Stimulated activated CD4-positive, alpha-beta T cell treated with anti-CD3 and anti-CD28 coated beads, Interleukin-1b, Interleukin-23, amount 100 ng/mL, for 1 hour (primary cell): ENCODE measurements at places on chromosomes 7 and 10.

GRCh38 chr7:111388912-111389311 is 173.4 kb downstream of the IMMP2L start:
- no peak for DNase-seq

- DNase-seq, result peak; percentile 45
Measured at GRCh38 chr10:100998991-100999741, 442 bp upstream of the LZTS2 start.

DNA sequence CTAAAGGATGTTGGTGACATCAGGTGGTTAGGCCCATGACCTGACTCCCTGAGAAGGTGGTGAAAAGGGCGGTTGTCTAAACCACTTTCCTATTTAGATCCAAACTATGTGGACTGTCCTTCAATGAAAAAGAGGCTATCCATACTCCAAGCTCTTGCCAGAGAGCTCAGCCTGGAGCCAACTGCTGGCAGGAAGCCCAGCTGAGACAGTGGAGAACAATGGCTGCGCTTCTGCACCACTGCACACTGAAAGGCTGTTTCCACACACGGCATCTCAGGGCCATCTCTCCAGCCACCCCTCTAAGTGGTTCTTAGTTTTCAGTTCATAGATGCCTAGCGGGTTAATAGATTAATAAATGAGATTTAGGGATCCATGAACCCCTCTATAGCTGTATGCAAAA is 488.8 kb upstream of the ZMIZ1 start:
- no peak for DNase-seq

DNA sequence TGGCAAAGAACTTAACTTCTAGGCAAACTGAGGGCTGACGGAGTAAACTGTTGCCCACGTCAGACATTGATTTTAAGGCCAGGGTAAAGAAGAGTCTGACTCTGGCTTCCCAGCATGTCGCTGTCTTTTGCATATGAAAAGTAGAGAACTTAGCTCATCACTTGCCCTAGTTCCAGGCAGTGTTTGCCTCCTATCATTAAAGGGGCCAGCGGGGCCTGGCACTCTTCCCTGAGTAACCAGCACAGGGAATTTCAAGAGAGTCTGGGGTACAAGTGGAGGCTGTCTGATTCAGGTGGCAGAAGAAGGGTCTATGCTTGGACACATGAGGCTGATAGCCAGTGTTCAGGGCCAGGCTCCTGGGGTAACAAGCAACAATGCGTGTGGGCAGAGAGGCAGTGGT is 4.8 kb downstream of the DENND2A start:
- DNase-seq, result no peak

DNA sequence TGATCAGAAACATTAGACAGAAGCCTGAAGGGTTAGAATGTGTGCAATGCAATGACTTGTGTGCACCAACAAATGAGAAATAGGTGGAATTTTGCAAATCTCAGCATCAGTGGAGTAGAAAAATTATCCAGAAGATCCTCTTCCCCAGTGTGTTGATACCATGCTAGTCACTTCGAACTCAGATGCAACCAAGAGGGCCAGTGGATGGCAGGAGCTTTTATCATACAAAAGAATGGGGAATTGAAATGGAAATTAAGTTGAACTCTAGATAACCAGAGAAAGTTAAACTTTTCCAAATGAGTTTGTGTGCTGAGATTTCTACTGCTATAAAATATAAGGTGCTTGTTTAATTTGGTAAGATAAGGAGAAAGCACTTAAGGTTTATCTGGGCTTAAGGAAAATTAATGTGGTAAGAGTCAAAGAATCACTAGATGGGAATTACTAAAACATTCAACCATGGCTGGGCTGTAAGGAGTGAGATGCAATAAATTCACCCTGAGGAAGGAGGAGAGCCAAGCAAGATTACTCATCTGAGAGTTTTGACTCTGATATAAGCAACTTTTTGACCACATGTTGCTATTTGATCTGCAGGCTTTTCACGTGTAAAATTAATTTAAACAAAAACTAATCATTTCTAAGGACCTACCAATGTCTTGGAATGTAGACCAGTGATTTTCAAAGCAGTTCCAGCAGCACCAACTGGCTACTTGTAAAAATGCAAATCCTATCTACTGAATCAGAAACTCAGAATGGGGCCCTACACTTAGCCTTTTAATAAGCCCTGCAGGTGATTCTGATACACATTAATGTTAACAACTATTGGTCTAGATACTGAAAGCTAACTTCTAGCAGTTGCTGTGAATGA is 113.2 kb downstream of the CDC14C start:
- DNase-seq, result no peak

GRCh38 chr10:1251769-1252168 is 195.6 kb downstream of the WDR37 start:
- DNase-seq, result no peak

DNA sequence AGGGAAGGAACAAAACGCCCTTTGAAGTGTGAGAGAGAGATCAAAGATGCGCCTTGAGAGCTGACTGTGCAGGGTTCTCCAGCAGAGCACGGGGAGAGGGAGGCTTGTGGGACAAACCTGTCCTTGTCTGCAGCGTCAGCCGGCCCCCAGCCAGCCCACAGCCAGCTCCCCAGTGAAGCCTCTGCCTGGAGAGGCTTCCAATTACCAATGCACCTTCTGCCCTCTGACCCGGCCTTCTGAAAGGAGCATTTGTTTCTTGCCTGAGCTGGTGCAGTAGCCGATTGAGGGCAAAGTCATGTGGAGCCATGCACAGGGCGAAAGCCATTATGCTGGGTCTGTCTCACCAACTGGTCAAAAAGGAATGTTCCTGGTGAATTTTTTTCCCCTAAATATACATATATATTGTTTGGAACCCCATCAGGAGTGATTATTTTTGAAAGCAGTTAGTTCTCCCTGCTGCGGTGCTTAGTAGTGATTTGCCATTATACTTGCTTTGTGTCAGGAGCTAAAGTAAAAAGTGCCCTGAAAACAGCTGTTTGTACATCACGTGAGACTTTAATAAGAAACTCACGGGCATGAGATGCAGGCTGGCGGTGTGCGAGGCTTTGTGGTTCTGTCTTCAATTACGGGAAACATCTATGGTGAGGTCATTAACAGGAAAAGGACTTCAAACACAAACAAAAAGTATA is 268.6 kb downstream of the KLF6 start:
- no peak for DNase-seq

DNA sequence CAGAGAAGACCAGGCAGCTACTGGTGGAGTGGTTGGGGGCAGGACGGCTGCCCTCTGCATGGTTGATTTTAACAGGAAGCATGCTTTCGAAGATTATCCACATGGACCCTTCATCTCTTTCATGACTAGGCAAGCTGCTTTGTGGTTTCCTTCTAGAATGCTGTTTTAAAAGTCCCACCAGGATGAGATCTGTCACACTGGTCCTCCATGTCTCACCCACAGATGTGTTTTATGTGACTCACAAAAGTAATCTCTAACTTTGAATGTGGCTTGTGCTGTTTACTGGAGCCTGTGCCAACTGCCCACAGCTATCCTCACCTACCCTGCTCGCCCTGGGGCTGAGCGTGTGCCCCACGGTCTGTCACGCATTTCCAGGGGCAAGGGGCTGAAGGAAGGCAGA is 188.8 kb downstream of the GFRA1 start:
- DNase-seq, result no peak

DNA sequence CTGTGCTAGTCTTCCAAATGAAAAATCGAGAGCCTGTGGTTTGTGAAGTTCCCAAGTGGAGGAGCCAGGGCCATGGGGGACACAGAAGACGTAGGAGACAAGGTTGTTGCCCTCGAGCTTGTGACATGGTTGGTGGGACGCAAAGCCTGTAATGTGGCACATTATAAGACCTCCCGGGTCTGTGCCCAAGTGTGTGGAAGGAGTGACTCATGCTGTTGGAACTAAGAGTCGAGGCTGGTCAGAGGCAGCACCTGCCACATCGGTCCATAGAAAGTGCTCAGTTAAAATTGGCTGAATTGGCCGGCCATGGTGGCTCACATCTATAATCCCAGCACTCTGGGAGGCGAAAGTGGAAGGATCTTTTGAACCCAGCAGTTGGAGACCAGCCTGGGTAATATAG is 27.0 kb upstream of the PODXL start:
- DNase-seq, result no peak

DNA sequence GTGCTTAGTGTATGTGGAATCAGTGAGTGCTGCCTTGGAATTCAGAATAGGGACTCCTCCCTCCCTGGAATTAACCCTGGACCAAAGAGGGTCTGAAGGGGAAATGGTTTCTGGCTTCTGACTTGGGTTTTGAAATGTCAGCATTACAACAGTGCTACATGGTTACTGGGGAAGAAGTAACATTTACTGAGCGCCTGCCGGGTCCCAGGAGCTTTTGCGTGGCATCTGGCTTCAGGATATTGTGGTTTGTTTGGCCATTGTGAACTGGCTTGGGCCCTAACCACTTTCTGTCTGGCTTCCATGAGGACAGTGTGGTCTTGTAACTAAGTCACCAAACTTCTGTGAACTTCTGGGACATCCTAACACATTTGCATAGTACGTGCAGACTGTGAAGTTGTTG is 21.3 kb downstream of the TSPAN15 start:
- no peak for DNase-seq

- no peak for DNase-seq
Measured at GRCh38 chr7:108089381-108089780, 40.8 kb downstream of the LAMB4 start.

DNA sequence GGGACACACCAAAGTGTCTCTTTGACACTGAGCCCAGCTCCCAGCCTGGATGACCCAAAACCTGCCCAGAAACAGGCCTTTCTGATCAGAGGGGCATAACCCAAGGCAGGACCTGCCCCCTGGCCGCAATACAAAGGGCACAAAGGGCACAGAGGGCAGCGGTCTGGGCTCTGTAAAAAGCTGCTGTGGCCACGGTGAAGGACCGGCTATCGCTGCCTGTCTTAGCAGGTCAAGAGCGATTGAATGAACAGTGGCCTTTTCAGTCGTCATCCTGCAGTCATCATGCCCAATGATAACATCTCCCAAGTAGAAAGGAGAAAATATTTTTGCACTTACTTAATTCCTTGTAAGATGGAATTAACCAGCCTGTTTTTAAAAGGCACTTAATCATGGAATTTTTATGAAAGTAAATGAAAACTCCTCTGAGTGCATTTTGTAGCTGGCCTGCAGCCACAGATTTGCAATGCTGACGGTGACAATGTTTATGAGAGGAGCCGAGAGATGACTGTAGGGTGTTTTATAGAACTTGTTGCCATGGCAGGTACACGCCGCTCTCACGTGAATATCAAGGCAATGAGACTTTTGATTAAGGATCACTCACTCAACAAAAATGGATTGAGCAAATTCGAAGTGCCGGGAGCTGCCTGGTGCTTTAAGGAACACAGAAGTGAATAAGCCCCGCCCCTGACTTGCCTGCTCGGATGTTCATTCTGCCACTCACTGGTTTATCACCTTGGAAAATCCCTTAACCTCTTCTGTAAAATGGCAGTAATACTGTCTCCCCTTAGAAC is 47.3 kb upstream of the BHLHA15 start:
- DNase-seq, result no peak

- no peak for DNase-seq
Measured at GRCh38 chr10:49115015-49115795, at the start of gene VSTM4. TSS of gene VSTM4 (minus strand) at chr10:49115522. CDS start at chr10:49115485, 37 bp downstream.

- no peak for DNase-seq
Measured at GRCh38 chr10:82925547-82925946, 1050.6 kb downstream of the NRG3 start.

- no peak for DNase-seq
Measured at GRCh38 chr7:1537535-1538412, 7.3 kb downstream of the MAFK start.

DNA sequence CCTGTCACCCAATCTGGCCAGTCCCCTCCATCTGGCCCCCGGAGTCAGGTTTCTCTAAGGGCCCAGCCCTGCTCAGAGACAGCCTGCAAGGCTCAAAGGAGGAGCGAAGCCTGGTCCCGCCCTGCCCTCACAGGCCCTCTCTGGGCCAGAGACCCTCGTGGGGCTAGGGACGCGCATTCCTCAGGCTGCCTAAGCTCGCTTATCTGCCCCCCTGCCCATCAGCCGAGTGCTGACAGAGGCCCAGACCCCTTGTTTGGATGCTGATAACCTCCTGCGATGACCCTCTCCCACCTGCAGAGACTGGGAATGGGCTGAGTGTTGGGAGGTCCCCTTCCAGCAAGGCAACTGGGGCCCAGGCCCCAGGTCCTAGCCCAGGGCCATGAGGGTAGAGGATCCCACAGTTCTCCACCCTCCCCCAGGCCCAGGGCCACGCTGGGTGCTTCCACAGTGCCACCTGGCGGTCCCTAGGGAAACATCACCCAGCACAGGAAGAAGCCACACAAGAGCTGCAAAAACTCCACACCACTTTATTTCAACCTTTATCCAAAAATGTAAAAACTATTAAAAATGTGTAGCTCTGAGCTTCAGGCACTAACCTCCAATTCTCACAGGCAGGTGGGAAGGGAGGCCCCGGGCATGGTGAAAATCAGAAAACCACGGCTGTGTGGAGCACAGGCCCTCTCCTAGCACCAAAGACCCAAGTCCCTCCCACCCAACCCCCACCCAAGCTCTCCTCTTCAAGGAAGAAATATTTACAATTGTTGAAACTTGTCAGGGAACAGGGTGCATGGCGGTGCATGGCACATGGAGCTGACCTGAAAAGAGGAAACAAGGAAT is 2.2 kb downstream of the NPM3 start:
- DNase-seq, result peak; percentile 41

GRCh38 chr10:3807928-3808496 is 23.0 kb upstream of the KLF6 start:
- no peak for DNase-seq

DNA sequence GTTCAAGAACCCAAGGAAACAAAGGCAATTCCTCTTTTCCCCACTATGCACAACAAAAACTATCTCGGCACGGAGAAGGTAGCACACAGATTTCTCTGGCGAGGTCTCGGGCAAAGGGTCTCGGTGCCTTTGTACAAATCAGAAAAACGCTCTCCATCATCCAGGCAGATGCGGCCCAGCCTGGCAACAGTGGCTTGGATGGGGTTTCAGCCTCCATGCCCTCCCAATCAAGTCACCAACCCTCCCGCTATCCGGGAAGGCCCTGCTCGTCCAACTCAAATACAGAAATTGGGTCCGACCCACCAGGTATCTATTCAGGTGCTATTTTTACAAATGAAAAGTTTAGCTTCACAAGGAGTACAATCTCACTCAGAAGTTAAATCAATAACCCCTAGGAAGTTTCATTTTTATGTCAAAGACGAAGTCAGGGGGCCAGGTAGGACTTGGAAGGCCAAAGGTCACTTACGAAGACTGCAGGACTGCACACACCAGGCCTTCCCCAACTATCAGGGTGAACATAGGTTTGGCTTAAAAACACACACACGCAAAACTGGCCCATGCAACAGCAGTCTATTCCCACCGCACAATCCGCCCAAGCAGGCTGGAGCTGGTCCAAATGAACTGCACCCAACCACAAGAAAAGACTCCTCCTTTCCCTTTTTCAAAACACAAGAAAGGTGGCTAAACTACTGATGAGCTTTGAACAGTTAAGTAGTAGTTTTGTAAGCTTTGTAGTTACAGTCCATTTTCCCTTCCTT is 43.0 kb downstream of the GNA12 start:
- DNase-seq, result no peak
